ENCODE measurements at places on chromosomes 7 and 10. TPM values are rescaled to one million over a fixed set of nuclear protein-coding genes. Genes with fewer than 3 reads are reported as not detected.

- no peak overlapping the region for H3K4me3 ChIP-seq
- no peak for DNase-seq
- no peaks in the 10 kb centered on the region for H3K4me1 ChIP-seq
- H3K27ac ChIP-seq: no peak overlapping the region
- H3K36me3 ChIP-seq: peaks cover 55% of the 10 kb centered on the region
These were observed 51.9 kb upstream of the PRKAR1B start for GRCh38 chr7:778968-779451.

The SFTPA2 gene
- not detected for polyA plus RNA-seq

GRCh38 chr7:99944497-99945070, 15.2 kb upstream of the GJC3 start:
- H3K4me1 ChIP-seq: peaks cover 4% of the 10 kb centered on the region
- no peaks in the 10 kb centered on the region for H3K27me3 ChIP-seq
- no peak for DNase-seq
- no peak overlapping the region for H3K27ac ChIP-seq
- H3K4me3 ChIP-seq: no peak overlapping the region

GRCh38 chr7:152351168-152351567, 84.6 kb downstream of the KMT2C start:
- no peak for DNase-seq
- no peaks in the 10 kb centered on the region for H3K27me3 ChIP-seq
- H3K36me3 ChIP-seq: no peaks in the 10 kb centered on the region
- H3K4me3 ChIP-seq: no peak overlapping the region
- H3K27ac ChIP-seq: no peak overlapping the region

- H3K4me1 ChIP-seq: no peaks in the 10 kb centered on the region
- no peak overlapping the region for H3K4me3 ChIP-seq
- H3K36me3 ChIP-seq: no peaks in the 10 kb centered on the region
- DNase-seq: no peak
- no peak overlapping the region for H3K27ac ChIP-seq
These were observed 444.0 kb upstream of the MGMT start for GRCh38 chr10:129023082-129023481.

The ZNF853 gene
- 0.50 TPM for polyA plus RNA-seq

DNA sequence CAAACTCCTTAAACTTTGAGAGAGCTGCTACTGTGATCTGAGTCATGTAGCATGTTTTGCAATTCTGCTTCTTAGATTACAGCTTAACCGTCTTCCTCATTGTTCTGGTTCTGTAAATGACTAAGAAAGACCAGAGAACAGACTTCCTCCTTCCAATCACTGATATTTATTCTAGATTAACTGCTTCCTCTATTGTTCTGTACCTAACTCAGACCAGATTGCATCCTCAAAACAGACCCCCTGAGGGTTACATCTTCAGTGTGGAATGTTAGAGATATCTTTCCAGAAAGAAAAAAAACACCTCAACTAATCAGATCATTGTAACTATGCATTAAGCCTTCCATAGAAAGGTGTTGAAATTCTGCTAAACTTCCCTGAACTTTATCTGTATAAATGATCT, 5.7 kb upstream of the PIP start:
- no peak overlapping the region for H3K27ac ChIP-seq
- DNase-seq: no peak
- no peaks in the 10 kb centered on the region for H3K27me3 ChIP-seq
- H3K4me3 ChIP-seq: no peak overlapping the region
- no peaks in the 10 kb centered on the region for H3K4me1 ChIP-seq

DNA sequence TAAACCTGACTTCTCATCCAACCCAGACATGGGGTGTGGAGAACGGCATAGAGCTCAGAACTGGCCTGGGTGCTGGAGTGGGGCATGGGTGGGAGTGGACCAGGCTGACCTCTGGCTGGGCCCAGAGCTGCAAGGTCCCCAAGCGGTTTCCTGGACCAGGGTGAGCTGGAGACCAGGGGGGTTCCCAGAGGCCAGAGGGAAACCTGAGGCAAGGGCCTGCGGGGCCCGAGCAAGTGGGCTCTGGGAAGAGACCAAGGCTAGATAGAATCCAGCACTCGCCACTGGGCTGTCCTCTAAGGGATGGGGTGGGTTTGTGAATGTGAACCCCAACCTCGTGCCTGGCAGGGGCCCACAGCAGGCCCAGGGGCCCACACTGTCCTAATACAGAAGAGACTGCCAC, 39.4 kb upstream of the RET start:
- no peak overlapping the region for H3K4me3 ChIP-seq
- no peak for DNase-seq
- no peaks in the 10 kb centered on the region for H3K27me3 ChIP-seq
- no peak overlapping the region for H3K27ac ChIP-seq

DNA sequence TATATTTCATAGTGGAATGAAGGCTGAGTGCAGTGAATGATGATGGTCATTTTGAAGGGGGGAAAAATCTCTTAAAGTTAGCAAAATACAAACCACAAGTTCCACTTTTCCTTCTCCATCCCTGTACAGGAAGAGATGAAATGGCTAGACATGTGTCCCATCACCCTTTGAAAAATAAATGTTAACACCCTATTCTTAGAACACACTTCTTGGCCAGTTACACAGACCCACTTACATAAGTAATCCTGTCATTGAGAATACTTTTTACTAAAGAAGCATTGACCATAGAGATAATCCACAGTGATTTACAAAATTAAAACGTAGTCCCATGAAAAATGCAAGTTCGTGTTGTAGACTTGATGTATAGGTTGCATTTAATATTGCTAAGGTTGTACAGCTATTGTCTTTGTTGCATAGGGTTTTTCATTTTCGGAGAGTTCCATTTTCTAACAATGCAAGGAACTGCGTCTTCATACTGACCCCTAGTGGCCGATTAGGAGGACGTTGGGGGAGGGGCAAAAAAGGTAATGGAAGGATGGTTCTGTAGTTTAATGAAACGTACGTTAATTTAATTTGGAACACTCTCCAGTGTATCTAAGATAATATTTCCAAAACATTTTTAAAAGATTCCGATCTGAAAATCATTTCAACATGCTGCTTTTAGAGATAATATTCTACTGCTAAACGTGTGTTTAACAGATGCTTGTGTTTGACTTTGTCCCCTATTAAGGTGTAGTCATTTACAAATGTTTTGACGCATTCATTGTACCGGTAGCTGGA, 60.9 kb downstream of the ARMC3 start:
- DNase-seq: peak; percentile 65
- no peaks in the 10 kb centered on the region for H3K36me3 ChIP-seq
- H3K27me3 ChIP-seq: no peaks in the 10 kb centered on the region
- no peak overlapping the region for H3K27ac ChIP-seq

DNA sequence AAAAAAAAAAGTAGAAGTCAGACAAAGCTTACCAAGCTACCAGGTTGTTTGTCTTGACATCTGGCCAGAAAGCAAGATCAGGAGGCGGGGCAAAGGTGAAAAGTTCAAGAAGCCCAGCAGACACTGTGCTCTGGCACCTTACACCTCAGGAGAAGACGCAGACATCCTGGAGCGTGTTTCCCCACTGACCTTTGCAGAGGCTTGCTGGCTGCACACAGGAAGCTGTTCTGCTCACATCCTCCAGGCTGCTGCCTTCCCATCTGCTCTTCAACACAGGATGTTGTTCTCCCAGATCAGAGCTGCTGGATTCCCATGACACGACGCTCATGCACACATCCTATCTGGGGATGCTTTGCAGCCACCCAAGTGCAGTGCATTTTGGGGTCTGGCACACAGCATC, 174.4 kb upstream of the KIAA1217 start:
- no peak for DNase-seq
- no peak overlapping the region for H3K27ac ChIP-seq
- H3K4me3 ChIP-seq: no peak overlapping the region
- no peaks in the 10 kb centered on the region for H3K4me1 ChIP-seq
- H3K27me3 ChIP-seq: no peaks in the 10 kb centered on the region

GRCh38 chr10:124153023-124153826, 59.8 kb upstream of the CHST15 start:
- no peaks in the 10 kb centered on the region for H3K36me3 ChIP-seq
- H3K4me3 ChIP-seq: no peak overlapping the region
- H3K27ac ChIP-seq: no peak overlapping the region
- DNase-seq: no peak
- H3K27me3 ChIP-seq: no peaks in the 10 kb centered on the region
- H3K4me1 ChIP-seq: peaks cover 4% of the 10 kb centered on the region

The FBXW4 gene
- polyA plus RNA-seq: 6.1 TPM

The TUBAL3 gene
- not detected for polyA plus RNA-seq

The BMPER gene
- not detected for polyA plus RNA-seq

All from naive thymus-derived CD4-positive, alpha-beta T cell (primary cell).